ENCODE measurements at places on chromosomes 16 and 17.

- peak; percentile 92 for DNase-seq
Observed at GRCh38 chr17:7035591-7036368, at the start of gene SLC16A13. Gene SLC16A13 (plus strand): TSS chr17:7036015. CDS start chr17:7036383, 368 bp downstream.

DNA sequence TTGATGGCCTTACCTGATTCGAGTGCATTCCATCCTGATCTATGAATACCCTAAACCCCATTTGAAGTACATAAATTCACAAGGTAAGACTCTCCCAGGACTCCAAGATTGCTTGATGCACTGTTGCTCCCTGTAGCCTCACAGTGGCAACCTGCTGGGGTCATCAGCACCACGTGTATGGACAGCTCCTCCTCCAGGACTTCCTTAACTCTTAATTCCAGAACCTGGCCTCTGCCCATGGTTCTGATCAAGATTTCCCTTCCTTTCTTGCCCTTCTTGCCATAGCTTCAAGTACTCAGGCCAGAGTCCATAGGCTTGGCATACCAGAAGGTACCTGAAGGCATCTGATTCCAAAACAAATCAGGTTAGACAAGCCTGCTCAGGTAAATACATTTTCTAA lies 34.0 kb upstream of the NLK start:
- DNase-seq = no peak

GRCh38 chr17:74152591-74153455 lies 50.7 kb upstream of the RPL38 start:
- no peak for DNase-seq

DNA sequence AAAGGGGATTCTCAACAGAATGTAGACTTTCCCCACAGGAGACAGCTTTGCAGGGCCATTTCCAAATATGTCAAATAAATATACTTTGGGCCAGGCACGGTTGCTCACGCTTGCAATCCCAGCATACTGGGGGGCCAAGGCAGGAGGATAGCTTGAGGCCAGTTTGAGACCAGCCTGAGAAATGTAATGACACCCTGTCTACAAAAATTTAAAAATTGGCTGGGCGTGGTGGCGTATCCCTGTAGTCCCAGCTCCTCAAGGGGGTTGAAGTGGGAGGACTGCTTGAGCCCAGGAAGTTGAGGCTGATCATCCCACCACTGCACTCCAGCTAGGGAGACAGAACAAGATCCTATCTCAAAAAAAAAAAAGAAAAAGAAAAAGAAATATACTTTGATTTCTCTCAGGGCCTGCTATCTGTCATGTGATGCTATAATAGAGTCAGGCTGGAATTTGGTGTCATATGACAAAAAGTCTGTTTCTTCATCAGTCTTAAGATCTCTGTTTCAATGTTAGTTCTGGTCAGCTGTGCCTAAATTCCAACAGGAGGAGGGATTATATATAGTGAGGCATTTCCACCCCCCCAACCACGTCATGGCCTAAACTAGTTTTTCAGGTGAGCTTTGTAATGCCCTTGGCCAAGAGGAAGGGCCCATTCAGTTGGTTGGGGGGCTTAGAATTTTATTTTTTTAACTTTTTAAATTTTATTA lies 4.3 kb upstream of the ZDHHC7 start:
- no peak for DNase-seq

- DNase-seq = no peak
Observed at GRCh38 chr16:55499951-55500529, 8.8 kb upstream of the LPCAT2 start.
